Fibroblast of lung (primary cell): ENCODE measurements at places on chromosomes 13 and 19.

DNA sequence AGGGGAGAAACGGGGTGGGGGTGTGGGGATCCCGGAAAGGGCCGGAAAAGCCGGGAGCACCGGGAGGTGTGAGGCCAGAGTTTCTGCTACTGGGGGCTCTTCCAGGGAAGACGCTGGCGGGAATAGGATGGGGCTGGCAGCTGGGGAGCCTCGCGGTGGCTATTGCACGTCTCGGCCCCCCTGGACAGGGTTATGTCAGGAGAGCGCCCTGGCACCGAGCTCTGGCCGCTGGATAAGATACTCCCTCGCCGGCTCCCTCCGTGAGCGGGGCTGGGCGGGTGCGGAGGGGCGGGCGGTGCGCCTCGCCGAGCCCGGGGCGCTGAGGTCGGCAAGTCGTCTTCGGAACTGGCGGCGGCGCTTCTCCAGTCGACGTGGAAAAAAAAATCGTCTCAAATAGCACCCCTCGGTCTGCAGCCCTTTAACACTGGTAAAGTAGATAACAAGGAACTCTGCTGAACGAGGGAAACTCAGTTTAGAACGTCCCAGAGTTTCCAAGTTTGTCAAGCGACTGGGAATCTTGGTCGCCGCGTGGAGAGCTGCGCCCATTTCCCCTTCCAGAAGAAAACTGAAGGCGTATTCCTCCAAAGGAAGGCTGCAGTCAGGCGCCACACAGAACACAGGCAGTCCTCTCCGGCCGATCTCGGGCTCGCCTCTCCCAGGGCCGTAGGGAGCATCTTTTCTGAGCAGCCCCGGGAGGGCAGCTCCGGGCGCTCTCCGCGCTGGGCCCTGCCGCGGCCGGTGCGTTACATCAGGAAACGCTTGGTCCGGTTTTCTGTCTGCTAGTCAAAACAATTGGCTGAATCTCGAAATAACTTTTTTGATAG, 115.1 kb downstream of the KCNRG start:
- peak; percentile 63 for DNase-seq

DNA sequence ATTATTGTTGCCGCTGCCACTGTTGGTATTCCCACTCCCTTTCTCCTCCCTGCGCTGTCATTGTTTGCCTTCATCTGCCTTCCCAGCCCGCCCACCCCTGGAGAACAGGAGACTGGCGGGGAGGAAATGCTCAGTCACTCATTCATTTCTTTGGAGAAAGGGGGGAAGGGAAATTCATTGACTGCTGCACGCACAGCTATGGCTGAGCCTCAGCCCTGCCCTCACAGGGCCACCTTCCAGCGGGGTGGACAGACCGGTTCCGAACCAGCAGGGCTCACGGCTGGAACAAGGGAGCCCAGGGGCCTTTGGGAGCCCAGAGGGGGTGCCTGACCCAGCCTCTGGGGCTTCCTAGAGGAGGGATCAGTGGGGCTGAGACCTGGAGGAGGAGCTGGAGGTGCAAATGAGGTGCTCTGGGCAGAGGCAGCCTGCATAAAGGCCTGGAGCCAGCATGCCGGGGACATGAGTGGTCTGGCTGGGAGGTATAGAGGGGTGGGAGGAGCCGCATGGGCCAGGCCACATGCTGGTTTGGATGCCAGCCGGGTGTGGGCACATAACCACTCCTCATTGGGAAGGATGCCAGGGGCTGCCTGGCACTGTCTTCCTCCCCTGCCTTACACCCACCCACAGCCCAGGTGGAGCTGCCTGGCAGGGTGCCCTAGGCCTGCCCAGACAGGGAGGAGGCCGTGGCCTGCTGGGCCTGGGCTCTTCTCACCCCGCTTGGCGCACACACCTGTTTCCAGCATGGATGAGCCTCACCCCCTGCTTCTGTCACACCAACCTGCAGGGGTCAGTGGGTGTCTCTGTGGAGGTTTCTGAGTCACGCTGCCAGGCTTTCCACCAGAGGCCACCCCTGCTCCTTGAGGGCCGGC, 26.8 kb downstream of the PPP5C start:
- peak; percentile 72 for DNase-seq

DNA sequence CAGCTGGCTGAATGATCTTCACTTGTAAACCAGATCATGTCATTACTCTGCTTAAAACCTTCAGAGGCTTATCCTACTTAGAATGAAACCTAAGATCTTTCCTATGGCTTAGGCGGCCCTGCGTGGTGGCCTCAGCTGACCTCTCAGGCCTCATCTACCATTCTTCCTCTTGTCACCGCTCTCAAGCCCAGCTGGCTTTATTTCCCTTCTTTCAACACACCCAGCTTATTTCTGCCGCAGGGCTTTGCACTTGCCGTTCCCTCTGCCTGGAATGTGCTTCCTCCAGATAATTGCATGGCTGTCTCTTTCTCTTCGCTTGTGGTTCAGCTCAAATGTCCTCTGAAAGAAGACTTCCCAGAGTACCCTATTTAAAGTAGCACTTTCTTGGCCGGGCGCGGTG, 3.6 kb upstream of the ASF1B start:
- DNase-seq, result no peak

DNA sequence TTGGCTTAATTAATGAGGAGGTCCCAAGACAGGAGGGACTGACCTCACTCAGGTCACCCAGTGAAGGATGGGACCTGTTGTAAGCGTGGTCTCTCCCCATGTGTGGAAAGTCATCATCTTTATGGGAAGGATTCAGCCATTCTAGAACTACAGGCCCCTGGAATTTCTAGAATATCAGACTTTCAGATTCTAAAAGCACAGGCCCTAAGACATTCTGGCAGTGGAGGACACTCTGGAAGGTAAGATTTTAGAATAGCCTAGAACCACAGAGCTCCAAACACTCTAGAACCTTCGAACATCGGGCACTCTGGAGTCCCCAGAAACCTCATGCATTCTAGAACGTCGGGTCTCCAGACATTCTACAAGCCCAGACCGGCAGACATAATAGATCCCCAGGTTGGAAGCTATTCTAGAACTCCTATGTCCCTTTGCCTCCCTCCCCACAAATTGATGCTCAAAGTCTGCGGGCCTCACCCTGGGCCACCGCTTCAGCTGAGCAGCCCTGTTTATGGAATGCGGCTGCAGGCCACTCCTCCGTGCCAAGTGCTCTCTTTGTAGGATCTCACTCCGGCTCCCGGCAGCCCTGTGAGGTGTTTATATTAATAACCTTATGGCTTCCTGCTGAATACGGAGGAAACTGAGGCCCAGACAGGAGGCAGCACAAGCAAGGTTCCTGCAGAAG, 1.9 kb upstream of the KLK15 start:
- peak; percentile 5 for DNase-seq

DNA sequence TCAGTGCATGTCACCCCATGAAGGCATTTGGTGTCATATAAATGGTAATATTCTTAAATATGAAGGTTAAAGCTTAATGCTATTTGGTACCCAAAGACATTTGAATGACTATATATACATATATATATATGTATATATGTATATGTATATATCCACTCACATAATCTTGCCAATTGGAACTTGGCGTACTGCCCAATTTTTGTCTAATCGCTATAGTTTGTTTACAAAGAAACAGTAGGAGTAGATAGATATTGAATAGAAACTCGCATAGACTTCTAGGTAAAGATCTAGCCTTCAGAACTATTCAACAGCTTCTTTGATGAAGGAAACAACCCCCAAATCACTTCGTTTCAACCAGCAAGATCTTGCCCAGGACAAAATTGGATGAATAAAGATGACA, 24.1 kb downstream of the KLF5 start:
- no peak for DNase-seq

GRCh38 chr13:84784443-84785153, 902.3 kb upstream of the SLITRK1 start:
- no peak for DNase-seq

GRCh38 chr19:57802269-57802668, 12.4 kb downstream of the ZNF552 start:
- no peak for DNase-seq

DNA sequence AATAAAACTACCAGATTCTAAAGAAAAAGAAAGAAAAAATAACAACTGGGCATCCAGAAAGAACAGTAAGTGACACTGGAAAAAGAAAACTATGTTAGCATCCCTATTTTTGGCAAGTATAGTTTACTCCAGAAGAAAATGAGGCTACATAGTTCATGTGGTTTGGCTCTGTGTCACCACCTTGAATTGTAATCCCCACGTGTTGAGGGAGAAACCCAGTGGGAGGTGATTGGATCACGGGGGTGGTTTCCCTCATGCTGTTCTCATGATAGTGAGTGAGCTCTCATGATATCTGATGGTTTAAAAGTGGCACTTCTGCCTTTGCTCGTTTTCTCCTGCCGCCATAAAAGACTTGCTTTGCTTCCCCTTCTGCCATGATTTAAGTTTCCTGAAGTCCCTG, 76.9 kb downstream of the ITGBL1 start:
- peak; percentile 77 for DNase-seq

DNA sequence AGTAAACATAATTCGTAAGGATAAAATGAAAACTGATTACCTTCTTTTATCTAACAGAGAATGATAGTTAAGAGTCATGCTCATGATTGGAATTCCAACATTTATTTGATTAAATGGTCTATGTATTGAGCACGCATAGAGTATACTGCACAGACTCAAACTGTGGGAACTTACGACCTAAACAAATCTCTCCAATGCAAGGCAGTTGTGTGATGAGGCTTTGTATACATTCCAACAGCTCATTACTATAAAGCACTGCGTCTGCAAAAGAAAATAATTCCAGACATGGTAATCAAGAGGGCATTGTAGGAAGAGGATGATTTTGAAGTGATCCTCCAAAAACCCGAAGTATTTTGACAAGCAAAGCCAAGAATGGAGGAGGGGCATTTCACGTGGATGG, 169.5 kb downstream of the NUFIP1 start:
- DNase-seq, result peak; percentile 54

DNA sequence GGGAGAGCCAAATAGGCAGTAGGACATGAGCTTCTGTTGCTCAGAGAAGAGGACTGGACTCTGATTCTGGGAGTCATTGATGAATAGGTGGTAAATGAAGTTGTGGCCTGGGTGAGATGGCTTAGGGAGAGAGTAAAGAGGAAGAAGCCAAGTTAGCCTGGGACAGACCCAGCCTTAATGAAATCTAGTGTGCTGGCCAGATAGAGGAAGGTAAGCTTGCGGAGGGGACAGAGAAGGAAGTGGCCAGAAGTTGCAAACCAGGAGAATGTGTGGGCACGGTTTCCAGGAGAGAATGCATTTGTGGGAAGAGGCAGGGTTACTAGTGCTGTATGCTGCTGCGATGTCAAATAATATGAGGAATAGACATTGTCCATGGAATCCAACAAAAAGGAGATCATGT, 83.3 kb upstream of the OLFM4 start:
- DNase-seq, result no peak

DNA sequence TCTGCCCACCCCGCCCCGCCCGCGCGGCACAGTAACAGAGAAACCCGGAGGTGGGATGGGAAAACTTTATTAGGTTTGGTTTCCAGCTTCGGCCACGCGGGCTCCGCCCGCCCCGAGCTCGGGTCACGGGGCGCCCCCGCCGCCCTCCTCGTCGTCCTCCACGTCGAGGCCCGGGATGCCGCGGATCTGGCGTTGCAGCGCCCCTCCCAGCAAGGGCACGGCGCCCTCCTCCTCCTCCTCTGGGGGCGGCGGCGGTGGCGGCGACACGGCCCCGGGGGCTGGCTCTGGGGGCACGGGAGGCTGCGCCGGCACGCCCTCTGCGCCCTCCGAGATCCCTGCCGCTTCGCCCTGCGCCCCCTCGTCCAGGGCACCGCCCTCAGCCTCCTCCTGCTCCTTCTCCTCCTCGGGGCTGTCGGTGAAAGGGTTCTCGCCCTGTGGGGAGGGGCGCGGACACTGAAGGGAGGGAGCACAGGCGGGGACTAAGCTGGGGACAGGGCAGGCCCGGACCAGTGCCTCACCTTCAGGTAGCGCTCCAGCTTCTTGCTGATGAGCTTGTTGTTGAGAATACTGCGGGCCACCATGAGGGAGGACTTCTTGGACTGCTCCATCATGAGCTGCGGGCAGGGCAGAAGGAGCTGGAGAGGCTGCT, 536 bp upstream of the AKAP8 start:
- DNase-seq, result peak; percentile 46

DNA sequence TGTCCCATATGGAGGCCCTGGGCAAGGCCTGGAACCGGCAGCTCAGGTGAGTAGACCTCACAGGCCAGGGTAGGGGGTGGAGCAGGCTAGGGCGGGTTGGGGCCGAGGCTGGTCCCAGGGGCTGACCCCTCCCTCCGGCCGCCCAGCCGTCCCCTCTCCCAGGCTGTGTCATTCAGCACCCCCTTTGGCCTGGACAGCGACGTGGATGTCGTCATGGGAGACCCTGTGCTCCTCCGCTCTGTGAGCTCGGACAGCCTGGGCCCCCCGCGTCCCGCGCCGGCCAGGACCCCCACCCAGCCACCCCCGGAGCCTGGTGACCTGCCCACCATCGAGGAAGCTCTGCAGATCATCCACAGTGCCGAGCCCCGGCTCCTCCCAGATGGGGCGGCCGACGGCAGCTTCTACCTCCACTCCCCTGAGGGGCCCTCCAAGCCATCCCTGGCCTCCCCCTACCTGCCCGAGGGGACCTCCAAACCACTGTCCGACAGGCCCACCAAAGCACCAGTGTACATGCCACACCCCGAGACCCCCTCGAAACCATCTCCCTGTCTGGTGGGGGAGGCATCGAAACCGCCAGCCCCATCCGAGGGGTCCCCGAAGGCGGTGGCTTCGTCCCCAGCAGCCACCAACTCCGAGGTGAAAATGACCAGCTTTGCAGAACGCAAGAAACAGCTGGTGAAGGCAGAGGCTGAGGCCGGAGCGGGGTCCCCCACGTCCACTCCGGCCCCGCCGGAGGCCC, 16.0 kb downstream of the CAMSAP3 start:
- no peak for DNase-seq

DNA sequence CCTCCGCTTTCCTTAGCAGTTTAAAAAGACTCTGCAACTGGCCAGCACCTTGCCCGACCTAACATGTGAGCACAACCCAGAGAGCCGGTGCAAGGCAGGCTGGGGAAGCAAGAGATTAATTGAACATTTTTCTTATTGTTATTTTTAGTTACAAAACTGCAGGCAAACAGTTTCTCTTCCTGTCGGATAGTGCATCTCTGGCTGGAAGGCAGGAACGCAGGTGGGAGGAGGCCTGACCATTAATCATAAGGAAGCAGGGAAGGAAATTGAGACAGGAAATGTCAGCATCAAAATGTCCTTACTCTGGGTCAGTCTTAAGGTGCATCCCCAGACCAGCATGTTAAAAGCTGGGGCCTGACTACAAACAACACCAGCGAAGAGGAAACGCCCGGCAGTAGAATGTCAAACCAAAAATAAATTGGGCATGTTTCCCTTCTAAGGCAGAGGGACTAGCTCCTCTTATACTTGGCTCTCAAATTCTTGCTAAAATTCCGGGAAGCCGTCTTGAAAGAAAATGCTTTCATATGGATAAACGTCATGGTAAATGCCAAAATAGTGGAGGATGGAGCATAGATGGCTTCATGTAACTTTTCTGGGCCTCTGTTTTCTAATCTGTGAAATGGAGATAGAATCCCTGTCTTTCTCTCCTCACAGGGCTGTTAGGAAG, 226.8 kb downstream of the RAP2A start:
- DNase-seq, result no peak

DNA sequence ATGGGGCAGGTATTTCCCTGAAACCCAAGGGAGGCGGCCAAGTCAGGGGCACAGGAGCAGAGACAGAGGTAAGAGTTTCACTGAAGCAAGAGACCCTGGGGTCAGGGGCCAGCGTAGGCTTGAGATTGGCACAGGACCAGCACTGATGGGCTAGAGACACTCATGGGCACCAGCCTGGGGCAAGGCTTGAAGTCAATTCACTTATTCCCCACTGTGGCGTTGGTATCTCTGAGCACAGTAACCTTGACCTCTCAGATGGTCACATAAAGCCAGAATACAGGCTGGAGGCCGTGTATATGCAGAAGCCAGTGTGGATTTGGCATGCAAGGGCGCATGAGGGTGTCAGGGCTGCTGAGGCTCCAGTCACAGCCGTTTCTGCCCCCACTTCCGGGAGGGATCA, 173.5 kb upstream of the GPR12 start:
- DNase-seq, result no peak
